AG08396 (cell line): ENCODE measurements at places on chromosomes 2 and 18.
A peak's percentile ranks its signal among the peaks of the same experiment; 100 is the strongest.

- DNase-seq = no peak
Observed at GRCh38 chr2:217996361-217996760, 6.4 kb downstream of the TNS1 start.

DNA sequence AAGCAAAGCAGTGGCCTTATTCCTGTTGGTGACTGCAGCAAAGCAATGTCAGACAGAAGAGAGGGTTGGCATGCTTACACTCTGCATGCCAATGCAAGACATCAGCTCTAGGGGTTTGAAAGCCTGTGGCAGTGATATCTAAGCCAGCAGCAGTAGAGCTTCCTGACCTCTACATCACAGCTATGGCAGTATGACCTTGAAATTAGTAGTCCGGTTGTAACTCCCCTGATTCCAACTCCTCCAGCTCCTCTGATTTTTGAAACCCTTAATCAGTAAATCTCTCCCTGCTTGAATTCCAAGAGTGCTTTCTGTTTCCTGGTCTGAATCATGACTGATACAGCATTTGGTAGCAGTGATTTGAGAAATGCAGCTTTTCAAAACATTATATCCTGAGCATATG lies 60.0 kb upstream of the LRP1B start:
- no peak for DNase-seq

GRCh38 chr2:152826581-152827279 lies 108.3 kb downstream of the ARL6IP6 start:
- DNase-seq = no peak

DNA sequence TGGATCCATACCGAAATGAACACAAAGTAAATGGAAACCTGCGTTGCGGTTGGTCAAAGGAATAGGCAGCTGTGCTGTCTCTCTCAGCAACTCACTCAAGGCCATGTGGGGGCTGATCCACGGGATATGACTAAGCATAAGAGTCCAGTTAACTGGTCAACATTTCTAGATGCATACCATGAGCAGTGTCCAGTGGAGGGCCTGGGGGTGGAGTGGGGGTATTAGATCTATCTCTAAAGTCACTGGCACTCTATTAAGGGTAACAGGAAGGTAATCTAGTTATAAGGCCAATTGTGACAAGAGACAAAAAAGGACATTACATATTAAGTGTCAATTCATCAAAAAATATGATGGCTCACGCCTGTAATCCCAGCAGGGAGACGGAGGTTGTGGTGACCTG lies 136.8 kb downstream of the TTC32 start:
- peak; percentile 36 for DNase-seq

DNA sequence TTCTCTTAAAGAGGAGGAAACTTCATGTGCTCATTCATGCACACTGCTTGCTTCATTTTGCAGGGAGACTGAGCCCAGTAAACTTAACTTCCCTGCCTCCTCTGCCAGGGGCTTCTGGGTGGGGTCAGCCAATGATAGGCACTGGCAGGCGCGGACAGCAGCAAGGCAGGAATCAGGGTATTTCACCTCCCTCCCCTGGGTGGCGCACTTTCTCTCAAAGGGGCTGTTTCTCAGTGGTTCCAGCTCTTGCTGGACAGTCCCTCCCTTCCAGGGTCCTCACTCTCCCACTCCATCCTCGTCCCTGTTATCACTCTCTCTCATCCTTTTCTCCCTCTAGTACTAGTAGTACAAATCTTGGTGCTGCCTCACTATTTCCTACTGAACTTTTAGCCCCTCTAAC lies 320.5 kb upstream of the ZNF521 start:
- no peak for DNase-seq

DNA sequence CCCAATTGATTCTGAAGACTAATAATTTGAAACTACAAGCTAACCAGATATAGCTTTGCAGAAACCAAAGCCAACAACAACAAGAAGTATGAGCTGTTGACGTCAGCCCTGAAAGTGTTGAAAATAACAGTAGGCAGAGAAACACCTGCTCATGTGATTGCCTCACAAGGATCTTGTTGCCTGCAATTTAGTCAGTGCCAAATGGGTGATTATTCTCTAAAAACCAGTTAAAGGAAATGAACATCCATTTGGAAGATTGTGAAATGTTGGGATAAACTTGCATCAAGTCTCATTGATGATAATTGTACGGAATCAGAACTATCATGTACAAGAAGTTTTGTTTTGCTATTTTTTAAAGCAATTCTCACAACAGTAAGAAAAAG lies 2.8 kb downstream of the CYTIP start:
- DNase-seq = no peak
